ENCODE measurements at places on chromosomes 5 and 9. TPM values are rescaled to one million over a fixed set of nuclear protein-coding genes. Genes with fewer than 3 reads are reported as not detected.

DNA sequence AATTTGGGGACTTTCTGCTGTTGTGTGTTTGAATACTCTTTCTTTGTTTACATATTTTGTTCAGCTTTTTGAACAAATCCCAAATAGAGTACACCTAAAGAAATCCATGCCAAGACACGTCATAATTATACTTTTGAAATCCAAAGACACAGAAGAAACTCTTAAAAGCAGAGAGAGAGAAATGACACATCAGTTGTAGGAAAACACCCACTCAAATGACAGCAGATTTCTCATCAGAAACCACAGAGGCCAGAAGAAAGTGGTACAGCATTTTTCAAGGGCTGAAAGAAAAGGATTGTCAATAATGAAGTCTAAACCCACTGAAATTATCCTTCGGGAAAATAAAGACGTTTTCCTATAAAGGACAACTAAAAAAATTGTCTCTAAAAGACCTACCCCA, 378.6 kb downstream of the GADD45G start:
- DNase-seq, result no peak

GRCh38 chr5:3000631-3001030, 249.2 kb upstream of the IRX2 start:
- DNase-seq, result no peak

The SPINK13 gene
- total RNA-seq, result not detected

- DNase-seq, result no peak
These were observed 27.4 kb upstream of the SYNPO start for GRCh38 chr5:150612905-150613670.

The KDM4C gene
- total RNA-seq, result 60.2 TPM

DNA sequence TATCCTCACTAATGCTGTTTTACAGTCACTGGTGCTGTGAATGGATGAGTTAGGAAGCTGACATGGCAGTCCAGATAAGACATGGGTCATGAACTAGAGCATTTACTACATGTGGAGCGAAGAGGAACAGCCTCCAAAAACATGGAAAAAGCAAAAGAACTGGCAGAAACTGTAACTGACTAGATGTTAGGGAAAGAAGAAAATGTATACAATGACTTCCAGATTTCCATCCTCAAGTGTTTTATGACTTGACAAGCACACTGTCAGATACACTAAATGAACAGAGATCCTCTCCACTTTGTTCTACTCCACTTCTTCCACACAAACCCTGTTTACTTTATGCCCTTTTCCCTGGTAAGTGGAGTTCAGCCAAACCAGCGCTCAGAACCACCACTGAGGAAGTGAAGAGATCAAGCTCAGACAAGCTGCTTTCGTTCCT, 11.5 kb downstream of the HMGCS1 start:
- DNase-seq, result no peak

The ZNF618 gene
- total RNA-seq, result not detected

- no peak for DNase-seq
These were observed 185.5 kb downstream of the RGS3 start for GRCh38 chr9:113649054-113649453.

- DNase-seq, result no peak
These were observed 833 bp upstream of the MROH2B start for GRCh38 chr5:41071975-41072374.

GRCh38 chr5:13785781-13786415, 158.6 kb downstream of the DNAH5 start:
- no peak for DNase-seq

The PPP3R2 gene
- not detected for total RNA-seq

The TMEM174 gene
- total RNA-seq, result not detected

The SPATA6L gene
- total RNA-seq, result 2.3 TPM

- peak; percentile 72 for DNase-seq
These were observed 27.2 kb downstream of the C9orf152 start for GRCh38 chr9:110180511-110181434.

DNA sequence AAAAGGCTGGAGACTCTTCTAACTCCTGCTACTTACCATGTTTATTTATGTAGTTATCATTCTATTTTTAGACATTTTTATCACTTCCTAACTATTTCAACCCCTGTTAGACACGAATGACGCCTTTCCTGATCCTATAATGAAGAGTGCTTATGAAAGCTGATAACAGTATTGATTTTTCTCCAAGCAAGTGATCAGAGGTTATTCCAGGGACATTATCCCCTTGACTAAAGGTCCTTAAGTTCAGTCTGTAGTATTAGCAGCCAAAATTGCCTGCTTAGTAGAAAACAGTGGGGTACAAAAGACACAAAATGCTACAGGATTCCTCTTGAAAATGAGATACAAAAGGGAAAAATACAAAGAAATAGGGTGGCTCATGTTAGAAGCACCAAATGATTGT, 235.6 kb downstream of the DNAH5 start:
- no peak for DNase-seq

DNA sequence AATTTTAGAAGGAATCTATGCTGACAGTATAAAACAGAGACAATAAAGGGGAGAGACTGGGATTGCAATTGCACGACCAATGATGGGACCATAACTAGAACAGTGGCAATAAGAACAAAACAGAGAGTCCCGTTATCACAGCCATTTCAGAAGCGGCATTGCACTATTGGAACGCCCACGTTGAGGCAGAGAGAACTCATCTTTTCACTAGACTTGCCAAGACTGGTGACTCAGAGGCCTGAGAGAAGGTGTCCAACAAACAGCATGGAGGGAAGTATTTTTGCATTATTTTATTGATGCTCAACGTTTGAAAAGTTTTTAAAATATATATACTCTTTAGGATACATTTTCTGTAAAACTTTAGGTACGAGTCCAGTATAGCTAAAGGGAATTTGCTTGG, 737.7 kb downstream of the TLE1 start:
- DNase-seq, result no peak

The POC5 gene
- 27.2 TPM for total RNA-seq

GRCh38 chr5:20649966-20650365, 662.0 kb upstream of the CDH18 start:
- DNase-seq, result no peak

The PRUNE2 gene
- total RNA-seq, result 0.44 TPM

The LCN15 gene
- total RNA-seq, result not detected

The RGS7BP gene
- total RNA-seq, result not detected

DNA sequence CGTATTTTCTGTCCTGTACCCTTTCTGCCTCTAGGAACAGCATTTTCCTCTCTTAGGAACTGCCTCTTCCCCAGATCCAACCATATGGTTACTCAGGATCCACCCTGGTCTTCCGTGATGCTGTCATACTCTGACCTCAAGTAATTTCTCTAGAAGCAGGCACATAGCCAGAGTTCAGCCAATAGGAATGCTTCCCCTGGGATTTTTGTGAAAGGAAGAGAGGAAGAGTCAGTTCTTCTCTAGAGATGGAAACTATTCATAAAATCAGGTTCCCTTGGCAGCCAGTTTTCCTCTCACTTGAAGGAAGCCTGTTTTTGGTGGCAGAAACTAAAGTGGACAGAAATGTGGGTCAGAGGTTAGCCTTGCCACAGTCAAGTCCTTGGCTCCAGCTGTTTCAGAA, 400.1 kb upstream of the PCSK5 start:
- no peak for DNase-seq

DNA sequence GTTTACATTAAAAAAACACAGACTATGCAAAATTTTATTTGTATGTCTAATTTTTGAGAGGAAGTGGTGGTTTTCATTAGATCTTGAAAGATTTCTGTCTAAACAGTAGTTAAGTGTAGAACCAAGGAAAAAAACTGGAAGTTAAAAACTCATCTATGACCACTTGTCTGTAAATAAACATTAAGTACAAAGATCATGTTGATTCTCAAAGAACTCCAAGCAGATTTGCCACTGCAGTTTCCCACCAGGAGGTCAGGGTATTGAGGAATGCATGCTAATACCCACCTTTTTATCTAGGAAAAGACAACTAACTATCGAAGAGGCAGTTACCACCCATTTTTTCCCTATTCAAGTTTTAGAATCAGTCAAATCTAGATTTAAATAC, 1.9 kb downstream of the STOM start:
- no peak for DNase-seq

GRCh38 chr9:105333811-105334210, 89.4 kb downstream of the SLC44A1 start:
- no peak for DNase-seq
